Endothelial cell of umbilical vein (primary cell): ENCODE measurements at places on chromosomes 3 and 15. TPM values are rescaled to one million over a fixed set of nuclear protein-coding genes. Genes with fewer than 3 reads are reported as not detected.

DNA sequence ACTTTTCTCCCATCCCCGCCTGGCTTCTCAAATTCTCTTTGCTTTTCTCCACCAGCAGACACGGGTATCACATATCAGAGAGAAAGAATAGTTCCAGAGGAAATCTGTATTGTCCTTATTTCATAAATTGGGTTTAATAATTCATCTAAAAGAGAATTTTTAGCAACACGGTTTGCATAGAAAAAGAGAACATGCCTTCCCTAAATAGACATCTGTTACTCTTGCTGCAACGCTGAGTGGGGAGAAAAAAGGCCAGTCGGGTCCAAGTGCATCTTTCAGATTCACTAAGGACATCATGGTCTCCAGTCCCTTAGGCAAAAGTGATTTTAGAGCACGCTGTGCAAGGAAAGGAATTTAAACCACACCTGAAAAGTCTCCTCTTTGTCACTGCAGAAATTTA lies 201.3 kb downstream of the ABHD5 start:
- DNase-seq: no peak

DNA sequence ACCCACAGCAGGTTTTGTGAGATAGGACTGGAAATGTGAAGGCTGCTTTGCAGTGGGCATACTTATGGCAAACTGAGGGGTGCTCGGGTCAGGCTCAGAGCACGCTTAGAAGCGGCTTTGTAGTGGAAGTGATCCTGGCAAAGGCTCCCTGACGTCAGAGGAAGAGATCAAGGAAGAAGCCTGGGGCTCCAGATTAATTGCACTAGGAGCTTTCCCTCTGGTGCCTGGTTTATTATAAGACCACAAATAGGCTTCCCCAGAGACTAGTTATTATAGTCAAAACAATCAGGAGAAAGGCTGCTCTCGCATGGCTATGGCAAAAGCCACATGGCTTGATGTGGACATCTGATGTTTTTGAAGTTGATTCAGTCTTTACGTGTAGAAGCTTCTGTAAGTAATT lies 515.1 kb downstream of the GABRG3 start:
- DNase-seq: no peak

DNA sequence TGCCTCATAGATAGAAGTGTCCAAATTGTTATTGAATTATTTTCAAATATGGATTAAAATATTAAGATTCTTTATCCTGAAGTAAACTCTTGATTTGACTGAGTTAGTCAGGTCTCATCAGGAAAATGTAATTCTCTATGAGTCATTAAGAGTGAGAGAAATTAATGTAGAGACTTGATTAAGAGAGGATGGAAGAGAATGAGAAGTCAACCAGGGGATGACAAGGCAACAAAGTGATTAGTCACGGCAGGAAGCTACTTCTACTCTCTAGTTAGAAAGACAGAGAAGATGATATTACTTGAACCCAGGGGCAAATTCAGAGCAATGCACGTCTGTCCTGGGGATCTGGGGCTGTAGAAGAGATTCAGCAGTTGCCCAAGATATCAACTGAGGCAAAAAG lies 202.5 kb downstream of the LSAMP start:
- no peak for DNase-seq

GRCh38 chr15:74136814-74137536 lies 6.6 kb downstream of the ISLR2 start:
- DNase-seq: no peak

DNA sequence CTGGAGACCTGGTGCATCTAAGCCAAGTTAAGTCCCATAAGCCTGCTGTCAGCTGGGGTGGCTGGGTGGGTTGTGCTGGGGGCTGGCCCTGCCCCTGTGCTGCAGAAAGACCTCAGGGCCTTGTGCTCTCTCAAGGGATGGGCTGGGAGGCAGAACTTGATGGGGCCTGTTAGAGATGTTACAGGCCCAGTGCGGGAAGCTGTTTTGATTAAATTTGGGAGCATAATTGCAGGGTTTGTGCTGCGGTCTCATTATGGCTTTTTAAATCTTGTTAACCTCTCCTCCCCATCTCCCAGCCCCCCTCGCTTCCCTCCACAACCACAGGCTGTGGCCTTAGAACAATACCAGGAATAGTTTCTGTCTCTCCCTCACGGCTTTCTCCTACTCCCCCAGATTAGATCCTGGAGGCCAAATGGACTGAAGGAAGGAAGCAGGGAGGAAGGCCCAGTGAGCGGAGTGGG lies 87.6 kb upstream of the TLE3 start:
- no peak for DNase-seq

GRCh38 chr3:24608701-24609390 lies 114.2 kb upstream of the THRB start:
- no peak for DNase-seq

LCTL gene
- polyA plus RNA-seq: 0.04 TPM in 1 of 2 replicates, not detected in the other

IQCF5 gene
- polyA plus RNA-seq: not detected in 2 replicates

PLA2G4E gene
- polyA plus RNA-seq: not detected in 2 replicates
